ENCODE measurements at places on chromosomes 12 and 14. TPM values are rescaled to one million over a fixed set of nuclear protein-coding genes. Genes with fewer than 3 reads are reported as not detected.

ZBTB1 gene
- total RNA-seq, result 34.8 TPM

- peak; percentile 1 for DNase-seq
These were observed 21.6 kb upstream of the TMEM229B start for GRCh38 chr14:67510121-67510520.

- DNase-seq, result peak; percentile 43
These were observed 19.3 kb upstream of the KIF26A start for GRCh38 chr14:104119119-104119487.

DNA sequence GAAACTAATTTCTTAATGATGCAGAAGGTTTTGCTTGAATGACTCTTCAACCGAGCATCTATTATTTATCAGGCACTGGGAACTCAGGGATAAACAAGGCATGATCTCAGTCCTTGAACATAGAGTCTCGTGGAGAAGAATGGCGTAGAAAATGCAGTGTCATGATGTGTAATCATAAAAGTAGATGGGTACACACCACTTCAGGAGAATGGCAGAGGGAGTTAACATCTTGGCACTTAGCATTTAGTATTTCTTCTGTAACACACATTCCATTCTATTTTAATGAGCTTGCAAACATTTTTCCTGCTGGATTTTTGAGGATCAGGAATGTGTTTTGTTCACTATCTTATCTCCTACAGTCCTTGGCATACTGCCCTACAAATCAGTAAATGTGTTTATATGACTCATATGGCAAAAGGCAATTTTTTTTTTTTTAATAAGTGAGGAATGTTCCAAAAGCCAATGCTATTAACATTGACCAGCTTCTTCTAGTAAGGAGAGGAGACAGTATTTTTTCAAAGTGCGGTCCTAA is 3.8 kb downstream of the TXNRD1 start:
- no peak for DNase-seq

GRCh38 chr12:131896811-131897270 is 2.4 kb downstream of the ULK1 start:
- DNase-seq, result peak; percentile 96

- DNase-seq, result no peak
These were observed 3.8 kb upstream of the EMP1 start for GRCh38 chr12:13192719-13193118.

GRCh38 chr12:18990856-18991255 is 138.7 kb upstream of the PLEKHA5 start:
- DNase-seq, result no peak

GRCh38 chr14:95547626-95548327 is 12.9 kb downstream of the GLRX5 start:
- DNase-seq, result no peak

- peak; percentile 37 for DNase-seq
These were observed 66.5 kb upstream of the DDX11 start for GRCh38 chr12:31007153-31007495.

DNA sequence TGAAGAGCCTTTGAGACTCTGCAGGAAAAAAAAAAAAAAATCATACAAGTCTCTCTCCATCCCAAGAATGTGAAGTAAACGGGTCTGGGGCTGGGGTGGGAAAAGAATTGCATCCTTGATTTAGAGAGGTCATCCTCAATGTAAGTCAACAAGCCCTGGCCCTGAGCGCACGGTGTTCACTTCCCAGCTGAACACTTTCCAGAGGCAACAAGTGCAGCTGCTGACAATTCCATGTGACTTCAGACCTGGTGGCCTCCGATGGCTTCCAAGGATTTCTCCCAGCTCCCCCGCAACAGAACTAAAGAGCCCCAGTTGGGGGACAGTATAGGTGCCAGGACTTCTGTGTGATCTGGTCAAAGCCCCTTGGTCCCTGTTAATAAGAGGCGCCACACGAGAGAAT is 2.4 kb downstream of the RILPL1 start:
- no peak for DNase-seq

DNA sequence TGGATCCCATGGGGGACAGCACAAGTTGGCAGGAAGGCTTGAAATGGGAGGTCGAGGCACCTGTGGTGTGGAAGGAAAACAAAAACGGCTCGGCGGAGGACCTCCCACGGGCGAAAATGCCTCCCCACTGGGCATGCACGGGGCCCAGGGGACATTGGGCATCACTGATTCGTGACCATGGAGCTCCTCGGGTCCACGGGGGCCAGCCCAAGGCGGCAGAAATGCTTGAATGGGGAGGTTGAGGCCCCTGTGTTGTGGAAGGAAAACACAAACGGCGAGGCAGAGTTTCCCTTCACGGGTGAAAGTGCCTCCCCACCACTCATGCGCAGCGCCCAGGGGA is 376.0 kb downstream of the ALG10 start:
- peak; percentile 61 for DNase-seq

All from posterior vena cava (tissue), 2 donors.